Fibroblast of skin of right quadriceps (primary cell): ENCODE measurements at places on chromosomes 5 and 9.
A peak's percentile ranks its signal among the peaks of the same experiment; 100 is the strongest.

DNA sequence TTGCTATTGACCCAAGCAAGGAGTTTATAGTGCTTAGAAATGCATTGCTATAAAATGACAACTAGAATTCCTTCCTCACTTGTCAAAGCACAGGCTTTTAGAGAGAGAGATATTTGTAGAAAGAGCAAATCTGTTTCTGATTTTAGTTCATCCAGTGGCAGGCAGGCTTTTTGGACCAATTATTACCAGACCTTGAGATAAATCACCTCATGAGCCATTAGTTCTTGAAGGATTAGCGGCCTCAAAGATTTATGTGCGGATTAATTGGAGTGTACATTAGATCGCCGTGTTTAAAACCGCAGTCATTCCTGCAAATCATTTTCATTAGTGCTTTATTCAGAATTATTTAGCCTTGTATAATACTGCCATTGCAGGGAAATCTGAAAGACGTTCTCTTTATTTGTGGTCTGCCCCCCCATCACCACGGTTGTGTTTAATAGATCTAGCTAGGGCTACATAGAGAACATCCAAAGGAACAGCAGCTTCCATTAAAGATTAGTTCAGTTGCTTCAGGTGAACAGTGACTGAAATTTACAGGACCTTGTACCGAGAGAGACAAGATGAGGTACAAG, 28.8 kb upstream of the TJP2 start:
- DNase-seq, result peak; percentile 96

- no peak for DNase-seq
Measured at GRCh38 chr9:4530375-4530774, 40.1 kb downstream of the SLC1A1 start.

DNA sequence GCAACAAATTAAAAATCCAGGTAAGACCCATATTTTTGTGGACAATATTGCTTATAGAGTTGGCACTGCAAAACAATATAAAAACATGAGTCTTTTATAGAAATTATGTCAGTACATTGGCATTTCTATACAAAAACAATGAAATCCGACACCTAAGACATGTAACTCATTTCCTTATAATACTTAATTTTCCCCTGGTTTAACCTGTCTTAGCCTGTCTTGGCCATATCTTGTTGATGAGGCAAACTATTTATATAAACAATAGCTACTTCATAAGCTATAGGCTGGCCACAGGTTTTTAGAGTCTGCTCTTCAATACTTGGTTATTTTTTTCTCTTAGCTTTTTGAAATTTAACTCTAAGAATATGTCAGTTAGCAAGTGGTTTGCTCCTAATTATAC, 44.7 kb upstream of the IZUMO3 start:
- DNase-seq, result peak; percentile 7

DNA sequence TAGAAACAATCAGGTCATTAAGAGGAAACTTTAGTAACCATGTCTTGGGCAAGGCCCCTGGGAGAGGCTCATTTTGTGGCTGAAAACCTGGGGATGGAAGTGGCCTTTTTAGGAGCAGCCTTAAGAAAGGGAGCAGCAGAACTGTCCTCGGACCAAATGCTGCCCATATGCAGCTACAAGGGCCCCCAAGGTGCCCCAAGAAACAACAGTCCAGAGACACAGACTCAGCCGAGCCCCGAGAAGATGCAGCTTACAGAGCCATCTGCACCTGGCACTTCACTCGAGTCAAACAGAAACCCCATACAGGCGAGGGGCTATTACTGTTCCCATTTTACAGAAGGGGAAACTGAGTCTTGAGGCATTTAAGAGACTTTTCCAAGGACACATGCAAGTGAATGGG, 58.0 kb downstream of the COL23A1 start:
- no peak for DNase-seq

DNA sequence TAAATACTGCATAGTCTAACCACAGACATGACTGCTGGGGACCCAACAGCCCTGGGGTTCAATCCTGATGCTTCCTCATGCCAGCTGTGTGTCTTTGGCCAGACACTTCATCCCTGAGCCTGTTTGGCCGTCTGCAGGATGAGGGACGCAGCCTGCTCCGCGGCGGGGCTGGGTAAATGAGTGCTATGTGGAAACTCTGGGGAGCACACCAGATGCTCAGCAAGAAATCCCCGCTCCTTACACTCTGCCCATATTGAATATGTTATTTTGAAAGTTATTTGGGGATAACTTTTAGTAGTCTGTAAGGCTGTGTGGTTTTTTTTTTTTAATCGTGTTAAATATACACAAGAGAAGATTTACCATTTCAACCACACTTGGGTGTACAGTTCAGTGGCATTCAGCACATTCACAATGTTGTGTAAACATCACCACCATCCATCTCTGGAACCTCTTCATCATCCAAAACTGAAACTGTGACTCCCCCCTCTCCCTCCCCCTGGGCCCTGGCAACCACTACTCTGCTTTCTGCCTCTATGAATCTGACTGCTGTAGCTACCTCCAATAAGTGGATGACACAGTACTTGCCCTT, 42.7 kb downstream of the SH3PXD2B start:
- DNase-seq, result peak; percentile 68
